ENCODE measurements at places on chromosomes 1 and 21.

- no peak for DNase-seq
Measured at GRCh38 chr1:107680579-107680985, 284.4 kb downstream of the VAV3 start.

DNA sequence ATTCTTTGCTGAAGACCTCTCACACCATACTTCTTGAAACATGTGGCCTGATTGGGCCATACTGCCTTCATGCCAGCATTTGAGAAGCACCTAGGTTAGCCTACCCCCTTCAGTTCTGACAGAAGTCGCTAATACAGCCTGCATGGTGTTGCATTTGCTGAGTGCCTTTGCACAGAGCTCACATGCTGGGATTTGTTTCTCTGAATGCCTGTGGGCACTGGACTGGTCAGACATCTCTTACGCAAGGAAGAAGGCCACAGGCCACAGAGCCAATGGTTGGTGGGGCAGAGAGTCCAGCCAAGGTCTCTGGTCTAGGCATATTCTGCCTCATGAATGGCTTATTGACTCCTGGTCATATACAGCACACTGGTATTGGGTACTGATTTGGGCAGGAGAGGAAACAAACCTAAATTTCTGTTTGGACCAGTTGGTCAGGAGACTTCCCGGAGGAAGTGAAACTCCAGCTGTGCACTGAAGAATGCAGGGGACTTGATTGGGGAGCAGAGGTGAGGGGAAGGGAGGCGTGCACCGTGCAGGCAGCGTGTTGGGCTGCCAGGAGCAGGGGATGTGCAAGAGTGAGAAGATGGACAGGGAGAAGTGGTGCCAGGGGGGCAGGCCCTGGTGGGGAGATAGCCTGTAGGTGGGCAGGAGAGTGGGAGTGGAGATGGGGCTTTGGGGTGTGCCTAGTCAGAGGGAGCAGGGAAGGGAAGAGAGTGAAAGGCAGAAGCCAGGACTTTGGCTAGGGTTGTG, 18.1 kb downstream of the URB2 start:
- DNase-seq, result peak; percentile 21

- peak; percentile 3 for DNase-seq
Measured at GRCh38 chr1:50279622-50280330, 143.5 kb downstream of the DMRTA2 start.

DNA sequence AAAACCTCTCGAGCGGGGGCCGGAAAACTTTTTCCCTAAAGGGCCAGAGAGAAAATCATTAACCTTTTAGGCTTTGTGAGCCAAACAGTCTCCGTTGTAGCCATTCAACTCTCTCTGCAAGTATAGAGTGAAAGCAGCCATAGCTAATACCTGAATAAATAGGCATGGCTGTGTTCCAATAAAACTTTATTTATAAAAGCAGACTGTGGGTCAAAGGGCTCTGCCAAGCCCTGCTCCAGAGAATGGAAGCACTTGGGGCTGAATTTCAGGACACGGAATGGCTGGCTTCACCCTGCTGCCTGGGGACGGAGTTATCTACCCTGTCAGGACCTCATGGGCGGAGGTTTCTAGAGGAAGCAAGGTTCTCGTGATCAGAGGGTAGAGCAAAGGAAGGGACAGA, 92.7 kb downstream of the CASZ1 start:
- DNase-seq, result no peak

GRCh38 chr1:162028726-162029125, 5.1 kb upstream of the OLFML2B start:
- DNase-seq, result no peak

DNA sequence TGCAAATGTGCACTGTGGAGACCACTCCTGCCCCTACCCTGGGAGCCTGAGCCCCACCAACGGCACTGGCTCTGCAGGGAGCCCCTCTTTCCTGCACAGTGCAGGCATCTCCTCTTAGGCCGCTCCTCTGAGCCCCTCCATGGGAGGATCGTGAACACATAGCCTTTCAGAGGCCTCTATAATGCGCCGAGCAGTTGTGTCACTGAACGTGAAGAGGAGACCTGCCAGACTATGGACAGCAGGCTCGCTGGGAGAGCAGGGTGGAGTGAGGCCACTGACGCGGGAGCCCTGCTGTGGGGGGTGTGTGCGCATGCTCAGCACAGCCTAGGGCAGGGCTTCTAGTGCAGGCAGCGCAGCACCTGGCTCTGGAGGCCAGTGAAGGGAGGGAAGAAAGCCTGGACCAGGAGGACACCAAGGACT, 151.3 kb upstream of the COL6A1 start:
- DNase-seq, result no peak

DNA sequence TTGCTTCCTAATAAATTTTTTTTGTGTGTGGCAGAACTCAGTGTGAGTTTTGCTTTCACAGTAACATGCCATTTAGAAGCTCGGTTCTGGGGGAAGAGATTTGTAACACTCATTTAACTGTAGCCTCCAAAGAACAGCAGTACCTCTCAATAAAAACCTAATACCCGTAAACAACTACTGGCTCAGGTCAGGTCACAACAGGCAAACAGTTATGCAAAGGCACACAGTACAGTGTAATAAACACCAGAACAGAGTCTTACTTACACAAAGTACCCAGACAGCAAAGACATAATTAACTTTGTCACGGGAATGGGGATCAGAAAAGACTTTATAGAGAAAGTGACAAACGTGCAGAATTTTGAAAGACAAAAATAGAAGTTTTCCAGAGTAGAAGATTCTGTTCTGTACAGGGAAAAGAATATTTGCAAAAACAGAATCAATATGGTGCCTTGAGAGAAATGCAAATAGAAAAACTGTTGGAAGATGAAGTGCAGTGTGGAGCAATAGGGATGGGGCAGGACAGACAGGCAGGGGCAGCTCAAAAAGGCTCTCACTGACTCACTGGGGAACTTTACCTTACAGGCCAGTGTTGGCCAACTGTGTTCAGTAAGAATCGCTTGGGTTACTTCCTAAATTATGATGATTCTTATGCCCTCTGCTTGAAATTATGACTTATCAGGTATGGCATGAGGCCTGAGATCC, 38.8 kb downstream of the EGLN1 start:
- DNase-seq, result peak; percentile 26

DNA sequence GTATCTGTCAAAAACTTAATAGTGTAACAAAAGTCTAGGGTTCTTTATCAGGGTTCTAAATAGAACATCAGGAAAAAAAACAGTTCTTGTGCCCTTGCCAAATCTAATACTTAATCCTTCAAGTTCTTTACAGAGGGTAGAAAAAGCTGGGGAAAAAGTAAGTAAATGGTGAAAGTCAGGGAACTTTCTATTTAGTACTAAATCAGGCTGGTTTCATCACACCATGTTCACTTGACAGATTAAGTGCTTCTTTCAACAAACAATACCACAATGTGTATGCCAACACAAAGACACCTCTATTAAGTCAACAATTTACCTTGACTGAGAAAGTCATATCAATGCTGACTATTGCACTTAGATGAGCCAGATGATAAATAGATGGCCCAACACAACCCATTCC, 9.7 kb downstream of the DBT start:
- DNase-seq, result no peak

DNA sequence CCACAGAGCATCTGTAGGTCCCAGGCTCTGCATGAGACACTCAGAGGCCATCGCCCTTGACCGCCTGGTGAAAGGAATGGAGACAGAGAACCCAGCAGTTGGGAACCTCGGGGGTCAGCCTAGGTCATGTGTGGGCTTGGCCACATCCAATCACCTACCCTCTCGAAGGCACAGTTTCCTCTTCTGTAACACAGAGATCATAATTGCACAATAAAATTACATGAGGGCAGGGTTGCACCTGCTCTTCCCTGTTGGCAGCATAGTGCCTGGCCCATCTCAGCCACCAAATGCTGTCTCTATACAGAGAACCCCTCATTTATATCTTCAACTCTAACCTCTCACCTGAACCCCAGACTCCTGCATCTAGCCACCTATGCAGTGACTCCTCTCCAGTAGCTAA, 418.1 kb upstream of the VAMP3 start:
- no peak for DNase-seq

GRCh38 chr1:213440766-213441165, 389.7 kb downstream of the RPS6KC1 start:
- DNase-seq, result no peak

GRCh38 chr1:222306512-222306911, 241.4 kb downstream of the HHIPL2 start:
- no peak for DNase-seq

- no peak for DNase-seq
Measured at GRCh38 chr21:46087641-46088040, 10.3 kb upstream of the COL6A2 start.

- DNase-seq, result no peak
Measured at GRCh38 chr1:246283771-246284410, 223.2 kb downstream of the SMYD3 start.

DNA sequence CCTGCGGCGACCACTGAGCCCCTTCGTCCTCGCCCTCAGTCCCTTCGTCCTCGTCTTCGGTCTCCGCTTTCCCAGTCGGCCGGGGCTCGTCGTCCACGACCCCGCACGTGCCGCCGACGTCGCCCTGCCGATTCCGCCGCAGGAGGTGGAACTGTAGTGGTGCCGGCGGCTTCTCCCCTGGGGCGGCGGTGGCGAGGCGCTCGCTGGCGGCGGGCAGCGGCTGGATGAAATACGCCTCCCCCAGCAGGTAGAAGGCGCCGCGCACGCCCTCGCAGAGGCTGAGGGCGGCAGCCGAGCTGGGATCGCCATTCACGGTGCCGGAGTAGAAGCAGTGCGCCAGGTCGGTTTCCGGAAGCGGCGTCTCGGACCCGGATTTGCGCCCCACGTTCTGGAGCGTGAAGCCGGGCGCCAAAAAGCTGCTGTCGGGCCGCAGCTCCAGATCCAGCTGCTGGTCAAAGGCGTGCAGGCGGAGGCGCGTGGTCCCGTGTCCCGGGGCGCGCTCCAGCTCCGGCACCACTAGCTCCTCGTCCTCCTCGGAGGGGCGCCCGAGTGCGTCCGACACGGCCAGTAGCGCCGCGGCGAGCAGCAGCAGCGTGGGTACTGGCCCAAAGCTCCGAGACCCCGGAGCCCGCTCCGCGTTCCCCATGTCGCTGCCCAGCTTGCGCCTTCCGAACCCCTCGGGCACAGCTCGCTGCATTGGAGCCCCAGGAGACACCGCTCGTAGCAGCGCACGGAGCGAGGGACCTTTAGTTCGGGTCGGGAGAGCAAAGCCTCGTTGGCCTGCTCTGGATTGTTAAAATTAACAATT, 747 bp downstream of the ADAMTS1 start:
- DNase-seq, result peak; percentile 62

DNA sequence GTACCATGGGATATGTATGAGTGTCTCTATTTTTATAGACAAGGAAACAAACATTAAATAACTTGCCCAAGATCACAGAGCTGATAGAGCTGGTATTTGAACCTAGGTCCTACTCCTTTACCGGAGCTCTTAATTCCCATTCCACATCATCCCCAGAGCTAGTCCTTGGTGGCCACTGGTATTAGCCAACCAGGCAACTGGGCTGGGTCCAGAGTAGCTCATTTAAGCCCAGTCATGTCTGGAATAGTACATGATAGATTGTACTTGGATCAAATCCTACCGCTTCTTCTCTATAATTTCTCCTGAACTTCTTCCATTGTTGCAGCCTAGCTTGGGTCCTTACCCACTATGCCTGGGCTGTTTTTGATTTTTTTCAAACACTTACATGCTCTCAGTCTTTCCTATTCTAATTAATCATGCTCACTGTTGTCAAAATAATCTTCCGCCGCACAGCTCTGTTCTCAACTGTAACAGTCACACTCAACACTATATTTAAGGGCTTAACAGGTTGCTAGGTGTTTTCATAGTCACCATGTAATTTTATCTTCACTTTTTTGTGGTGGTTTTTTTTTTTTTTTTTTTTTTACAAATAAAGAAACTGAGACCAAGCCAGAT, 80.2 kb downstream of the COLGALT2 start:
- no peak for DNase-seq

- DNase-seq, result peak; percentile 100
Measured at GRCh38 chr1:218496561-218496960, 151.4 kb downstream of the TGFB2 start.

DNA sequence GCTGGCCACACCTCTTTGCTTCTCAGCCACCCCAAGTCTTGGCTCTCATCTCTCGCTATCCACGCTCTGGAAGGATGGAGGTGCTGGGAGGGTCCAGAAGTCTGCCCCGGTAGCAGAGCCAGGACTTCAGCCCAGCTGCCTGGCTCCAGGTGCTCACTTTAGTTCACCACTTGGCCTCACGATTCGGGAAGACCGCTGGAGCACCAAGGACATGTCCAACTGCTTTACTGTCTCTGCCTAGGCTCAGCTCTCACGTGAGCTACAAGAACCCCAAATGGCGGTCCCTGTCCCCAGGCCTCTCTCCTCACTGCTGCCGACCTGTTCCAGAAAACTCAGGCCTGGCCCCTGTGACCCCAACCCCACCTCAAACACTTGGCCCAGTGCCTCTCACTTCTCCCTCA, 3.4 kb downstream of the TRIM11 start:
- no peak for DNase-seq

DNA sequence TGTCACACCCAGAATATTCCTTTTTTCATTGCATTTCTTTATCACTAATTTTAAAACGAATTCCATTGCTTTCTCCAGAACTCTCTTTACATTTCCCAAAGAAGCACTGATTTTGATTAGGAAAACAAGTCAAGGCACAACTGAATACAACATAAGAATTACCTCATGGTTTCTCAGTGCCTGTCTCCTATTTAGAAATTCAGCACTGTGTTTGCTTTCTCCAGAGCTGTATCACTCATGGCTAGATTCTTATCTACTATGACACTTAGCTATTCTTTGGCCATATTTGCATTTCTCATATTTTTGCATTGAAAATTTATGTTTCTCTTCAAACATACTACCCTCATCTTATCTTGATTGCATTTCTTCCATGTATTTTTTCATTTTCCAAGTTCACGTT, 1402.0 kb downstream of the MRPL39 start:
- no peak for DNase-seq

- peak; percentile 86 for DNase-seq
Measured at GRCh38 chr1:62384276-62385005, 52.4 kb upstream of the USP1 start.

- peak; percentile 90 for DNase-seq
Measured at GRCh38 chr1:92994105-92994712, 32.9 kb upstream of the DIPK1A start.

DNA sequence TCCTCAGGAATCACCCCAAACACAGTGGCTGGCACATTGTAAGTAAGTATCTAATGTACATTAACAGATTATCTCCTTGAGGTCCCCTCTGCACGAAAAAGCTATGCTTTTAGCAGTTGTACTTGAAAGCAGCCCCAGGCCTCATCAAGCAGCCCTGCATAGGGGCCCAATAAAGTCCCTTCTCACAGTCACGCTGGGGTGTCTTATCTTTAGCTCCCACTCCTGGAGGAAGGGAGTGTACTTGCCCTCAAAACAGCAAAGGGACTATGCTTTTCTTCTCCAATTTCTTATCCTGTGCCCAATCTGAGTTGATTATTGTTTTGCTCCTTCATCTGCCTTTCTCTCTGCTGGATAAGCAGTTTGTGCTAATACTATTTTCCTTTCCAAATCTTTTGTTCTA, 168.8 kb upstream of the PLXNA2 start:
- DNase-seq, result no peak

DNA sequence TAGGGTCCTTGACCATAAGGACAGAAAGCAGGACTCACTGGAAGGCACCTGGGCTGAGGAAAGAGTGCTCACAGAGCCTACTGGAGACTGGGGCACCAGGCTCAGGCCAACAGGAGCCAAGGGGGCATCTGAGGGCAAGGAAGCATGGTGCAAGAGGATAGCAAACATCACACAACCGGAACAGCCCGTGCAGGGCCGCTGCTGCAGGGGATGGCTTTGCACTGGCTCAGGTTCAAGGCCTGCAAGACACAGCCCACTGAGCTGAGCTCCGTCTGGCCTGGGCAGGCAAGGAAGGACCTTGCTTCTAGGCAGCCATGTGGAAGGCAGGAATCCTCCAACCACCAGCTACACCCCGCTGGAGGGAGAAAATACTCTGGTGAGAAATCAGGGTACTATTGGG, 59.8 kb upstream of the KIF26B start:
- DNase-seq, result no peak
